ENCODE measurements at places on chromosomes 12 and 14. TPM values are rescaled to one million over a fixed set of nuclear protein-coding genes. Genes with fewer than 3 reads are reported as not detected.

- DNase-seq: no peak
These were observed 200.4 kb downstream of the PIK3C2G start for GRCh38 chr12:18461758-18462157.

Gene GLIPR1L1
- total RNA-seq: not detected

DNA sequence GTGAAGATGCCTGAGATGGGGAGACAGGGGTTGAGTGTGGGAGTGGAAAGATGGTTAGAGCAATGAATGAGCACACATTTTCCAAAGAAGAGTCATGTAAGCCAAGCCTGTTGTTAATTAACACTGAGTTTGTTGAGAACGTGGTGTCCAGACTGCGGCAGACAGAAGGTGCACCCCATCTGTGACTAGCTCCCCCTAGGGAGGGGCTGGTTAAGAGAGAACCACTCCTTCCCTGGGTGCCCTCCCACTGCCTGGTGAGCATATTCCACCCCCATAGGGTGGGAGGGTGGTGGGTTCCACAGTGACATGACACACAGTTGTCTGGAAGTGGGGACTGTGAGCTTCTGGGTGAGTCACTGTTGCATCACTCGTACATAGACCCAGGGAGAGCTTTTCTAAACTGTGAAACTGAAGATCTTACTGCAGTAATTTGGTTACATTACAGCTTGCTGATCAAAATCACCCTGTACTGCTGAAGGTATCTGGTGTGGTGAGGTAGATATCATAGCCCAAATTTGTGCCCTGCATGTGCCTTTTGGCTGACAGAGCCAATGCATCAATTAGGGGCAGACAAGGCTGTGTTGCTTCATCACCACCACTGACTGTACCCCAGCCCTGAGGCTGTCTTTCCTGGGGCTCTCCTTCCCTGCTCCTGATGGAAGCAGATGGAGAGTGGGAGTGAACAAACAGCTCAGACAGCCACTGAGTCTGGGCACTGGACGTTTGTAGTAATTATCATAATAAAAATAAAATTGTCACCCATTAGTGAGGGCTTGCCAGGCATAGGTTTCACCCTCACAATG is 150.9 kb downstream of the EMP1 start:
- DNase-seq: no peak

GRCh38 chr12:118537481-118537917 is 161.1 kb downstream of the SUDS3 start:
- no peak for DNase-seq

Gene IAPP
- total RNA-seq: 0.14 TPM

DNA sequence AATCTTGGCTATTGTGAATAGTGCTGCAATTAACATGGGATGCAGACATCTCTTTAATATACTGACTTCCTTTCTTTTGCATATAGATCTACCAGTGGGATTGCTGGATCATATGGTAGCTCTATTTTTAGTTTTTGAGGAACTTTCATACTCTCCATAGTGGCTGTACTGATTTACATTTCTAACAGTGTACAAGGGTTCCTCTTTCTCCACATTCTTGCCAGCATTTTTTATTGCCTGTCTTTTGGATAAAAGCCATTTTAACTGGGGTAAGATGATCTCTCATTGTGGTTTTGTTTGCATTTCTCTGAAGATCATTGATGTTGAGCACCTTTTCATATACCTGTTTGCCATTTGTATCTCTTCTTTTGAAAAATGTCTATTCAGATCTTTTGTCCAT is 8.4 kb downstream of the AMDHD1 start:
- no peak for DNase-seq

Gene CTDSP2
- total RNA-seq: 68.6 TPM

- no peak for DNase-seq
These were observed 5.9 kb downstream of the MMP17 start for GRCh38 chr12:131833896-131834641.

Gene SLC8B1
- 15.2 TPM for total RNA-seq

DNA sequence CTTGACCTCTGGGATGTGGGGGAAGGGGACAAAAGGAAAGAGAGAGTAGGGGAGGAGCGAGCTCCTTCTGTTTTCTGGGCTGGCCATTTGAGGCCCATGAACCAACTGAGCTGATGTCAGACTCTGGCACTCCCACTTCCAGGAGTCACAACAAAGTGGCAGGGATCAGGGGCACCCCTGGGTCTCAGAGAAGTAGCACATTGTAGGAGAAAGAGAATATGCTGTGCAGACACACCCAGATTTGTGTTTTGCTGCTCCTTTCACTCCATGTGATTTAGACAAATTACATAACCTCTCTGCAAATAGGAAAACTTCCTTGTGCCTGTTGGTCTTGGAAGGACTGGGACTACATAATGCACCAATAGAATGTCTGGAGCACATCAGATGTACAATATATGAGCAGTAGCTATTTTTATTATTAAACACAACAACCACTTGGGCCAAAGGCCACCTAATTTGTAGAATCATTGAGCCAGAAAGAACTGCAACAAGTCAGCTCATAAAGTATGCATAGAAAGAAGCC is 265.5 kb downstream of the ZFP36L1 start:
- DNase-seq: no peak

Gene OR9K2
- not detected for total RNA-seq

DNA sequence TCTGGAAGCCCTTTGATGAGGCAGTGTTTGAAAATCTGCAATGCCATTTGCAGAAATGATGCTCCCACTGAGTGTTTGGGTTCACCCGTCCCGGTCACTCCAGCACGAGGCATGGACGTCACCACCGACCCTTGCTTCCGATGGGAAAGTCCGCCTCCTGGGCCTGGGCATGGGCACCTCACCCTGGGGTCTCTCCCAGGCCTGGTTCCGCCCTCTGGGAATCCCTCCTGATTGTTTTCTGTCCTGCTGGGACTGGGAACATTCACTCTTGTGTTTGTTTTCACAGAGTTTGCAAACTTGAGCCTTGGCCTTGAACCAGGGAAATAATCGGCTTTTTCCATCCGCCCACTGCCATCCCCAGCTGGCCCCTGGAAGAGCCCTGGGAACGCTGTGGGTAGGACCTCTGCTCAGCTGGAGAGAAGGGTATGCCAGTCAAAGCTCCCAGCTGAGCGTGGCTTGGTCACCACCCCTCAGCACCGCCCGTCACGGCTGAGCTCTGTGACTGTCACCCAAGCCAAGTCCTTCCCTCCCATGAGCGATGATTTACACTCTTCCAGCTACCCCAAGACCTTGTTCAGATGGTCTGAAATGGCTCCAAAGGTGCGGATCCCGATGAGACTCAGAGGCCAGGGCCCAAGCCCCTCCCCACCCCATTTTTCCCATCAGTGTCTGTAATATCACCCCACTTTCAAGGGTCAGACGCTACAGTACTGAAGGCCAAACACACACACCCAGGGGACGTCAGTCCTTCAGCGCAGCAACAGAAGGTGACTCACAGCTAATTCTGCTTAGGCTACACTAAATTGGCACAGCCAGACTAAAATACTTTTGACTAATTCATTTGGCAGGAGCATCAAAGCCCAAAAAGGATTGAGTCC is 34.1 kb upstream of the FZD10 start:
- DNase-seq: no peak

Gene KSR2
- 0.09 TPM for total RNA-seq

- no peak for DNase-seq
These were observed 27.2 kb downstream of the ARHGAP5 start for GRCh38 chr14:32104308-32104707.

GRCh38 chr12:66090157-66090556 is 40.4 kb downstream of the LLPH start:
- no peak for DNase-seq

DNA sequence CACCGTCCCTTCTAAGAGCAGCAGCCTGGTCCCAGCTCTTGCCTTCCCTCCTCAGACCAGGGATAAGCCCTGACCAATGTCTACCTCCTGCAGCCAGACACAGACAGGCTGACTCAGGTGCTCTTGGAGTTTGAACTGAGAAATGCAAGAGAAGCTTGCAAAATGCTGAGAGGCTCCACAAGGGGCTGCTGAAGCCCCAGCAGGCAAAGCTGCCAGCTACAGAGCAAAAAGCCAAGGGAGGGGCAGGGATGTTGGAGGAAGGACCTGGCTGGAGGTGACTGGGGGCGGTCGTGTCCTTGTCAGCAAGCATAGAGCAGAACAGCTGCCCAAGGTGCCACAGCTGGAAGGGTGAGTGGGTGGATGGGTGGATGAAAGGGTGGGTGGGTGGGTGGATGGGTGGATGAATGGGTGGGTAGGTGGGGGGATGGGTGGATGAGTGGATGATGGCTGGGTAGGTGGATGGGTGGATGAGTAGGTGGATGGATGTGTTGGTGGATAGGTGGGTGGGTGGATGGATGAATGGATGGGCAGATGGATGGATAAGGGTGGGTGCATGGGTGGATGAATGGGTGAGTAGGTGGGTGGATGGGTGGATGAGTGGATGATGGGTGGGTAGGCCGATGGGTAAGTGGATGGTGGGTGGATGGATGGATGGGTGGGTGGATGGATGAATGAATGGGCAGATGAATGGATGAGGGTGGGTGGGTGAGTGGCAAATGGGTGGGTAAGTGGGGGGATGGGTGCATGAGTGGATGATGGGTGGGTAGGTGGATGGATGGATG is 4.0 kb upstream of the INF2 start:
- DNase-seq: no peak

Gene HSPB8
- 27.7 TPM for total RNA-seq

GRCh38 chr14:65565948-65566347 is 153.4 kb downstream of the FUT8 start:
- DNase-seq: no peak

DNA sequence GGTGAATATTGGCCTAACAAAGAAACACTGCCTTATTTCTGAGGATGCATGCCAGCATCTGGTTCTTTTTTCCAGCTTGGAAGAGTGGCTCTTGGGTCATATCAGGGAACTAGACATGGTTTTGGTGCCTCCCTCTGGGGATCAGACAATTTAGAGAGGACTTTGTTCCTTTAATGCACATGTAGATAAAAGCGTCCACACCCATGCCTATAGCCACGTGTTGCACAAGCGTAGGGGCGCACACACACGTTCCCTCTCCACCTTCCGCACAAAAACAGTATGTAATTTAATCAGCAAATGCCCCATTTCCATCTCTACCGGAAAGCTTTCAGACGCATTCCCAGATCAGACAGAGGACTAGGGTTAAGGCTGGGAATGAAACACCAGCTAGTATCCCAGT is 61.7 kb upstream of the RIC8B start:
- no peak for DNase-seq

- DNase-seq: no peak
These were observed 12.5 kb downstream of the CTSG start for GRCh38 chr14:24563505-24563904.

- no peak for DNase-seq
These were observed at the start of gene PMEL for GRCh38 chr12:55965941-55966407. Gene PMEL (minus strand): TSS chr12:55966042. CDS start chr12:55966011, 31 bp downstream.

Gene GPHN
- total RNA-seq: 11.6 TPM

DNA sequence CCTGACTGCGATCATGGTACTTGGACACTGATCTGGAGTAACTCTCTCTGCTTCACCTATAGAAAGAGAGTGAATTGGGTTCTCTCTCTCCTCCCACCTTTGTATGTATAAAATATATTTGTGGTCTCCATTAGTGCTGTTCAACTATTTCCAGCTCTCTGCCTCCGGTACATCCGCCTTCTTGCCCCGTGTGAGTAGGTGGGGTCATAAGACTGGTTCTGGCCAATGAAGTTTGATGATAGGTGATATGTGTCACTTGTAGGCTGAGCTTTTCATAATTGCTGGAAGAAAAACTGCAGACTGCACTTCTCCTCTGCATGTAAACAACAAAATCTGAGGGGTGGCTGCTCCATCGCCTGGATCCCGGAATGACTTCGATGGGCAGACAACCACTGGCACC is 210.4 kb downstream of the EXOC5 start:
- DNase-seq: no peak

GRCh38 chr12:7042842-7043241 is 17.7 kb upstream of the C1S start:
- no peak for DNase-seq

Gene KRT75
- 0.14 TPM for total RNA-seq

DNA sequence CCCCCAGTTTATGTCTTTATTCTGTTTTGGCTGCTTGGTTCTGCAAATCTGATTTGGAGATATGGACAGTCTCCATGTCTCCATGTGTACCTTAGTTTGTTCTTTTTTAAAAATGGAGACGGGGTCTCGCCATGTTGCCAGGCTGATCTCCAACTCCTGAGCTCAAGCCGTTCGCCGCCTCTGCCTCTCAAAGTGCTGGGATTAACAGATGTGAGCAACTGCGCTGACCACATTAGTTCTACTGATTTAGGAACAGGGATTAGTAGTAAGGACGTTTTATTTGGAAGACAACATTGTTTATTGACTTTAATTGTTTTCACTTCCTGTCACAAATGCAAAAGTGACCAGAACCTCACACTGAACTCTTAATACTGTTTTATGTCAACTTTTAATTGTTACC is 14.7 kb downstream of the AEBP2 start:
- no peak for DNase-seq

GRCh38 chr14:51792809-51793208 is 67.6 kb upstream of the GNG2 start:
- DNase-seq: no peak

DNA sequence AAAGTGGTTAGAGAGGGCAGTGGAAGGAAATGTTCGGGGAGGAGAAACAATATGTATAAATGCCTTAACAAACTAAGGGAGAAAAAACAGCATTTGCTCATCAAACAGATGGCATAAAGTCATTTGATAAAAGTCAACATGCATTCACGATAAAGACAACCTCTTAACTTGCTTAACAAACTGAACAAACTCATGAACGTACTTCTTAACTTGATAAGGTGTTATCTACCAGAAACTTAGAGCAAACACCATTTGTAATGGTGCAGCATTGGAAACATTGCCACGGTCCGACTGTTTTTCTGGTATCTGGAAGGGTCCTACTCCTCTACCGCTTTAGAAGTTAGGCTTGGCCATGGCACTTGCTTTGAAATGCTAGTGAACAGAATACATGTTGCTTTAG is 4.2 kb upstream of the RPS6KL1 start:
- DNase-seq: no peak

Gene SERPINA9
- total RNA-seq: 0.05 TPM

DNA sequence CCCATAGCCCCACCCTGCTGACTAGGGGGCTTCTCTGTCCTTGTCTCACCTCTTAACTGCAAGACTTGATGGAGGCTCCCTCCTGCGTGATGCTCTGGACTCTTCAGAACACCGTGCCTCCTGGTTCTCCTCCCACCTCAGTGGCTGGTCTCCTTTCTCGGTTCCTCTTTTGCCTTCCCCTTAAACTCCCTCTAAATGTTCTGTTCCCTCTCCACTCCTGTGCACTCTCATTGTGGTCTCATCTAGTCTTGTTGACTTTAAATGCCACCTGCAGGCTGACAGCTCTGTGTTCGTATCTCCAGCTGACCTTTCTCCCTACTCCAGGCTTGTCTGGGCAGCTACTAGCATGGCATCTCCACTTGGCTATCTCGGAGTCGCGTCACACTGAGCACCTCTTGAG is 28.3 kb downstream of the DYNC1H1 start:
- DNase-seq: no peak

GRCh38 chr14:95258754-95259593 is 60.7 kb downstream of the CLMN start:
- no peak for DNase-seq

DNA sequence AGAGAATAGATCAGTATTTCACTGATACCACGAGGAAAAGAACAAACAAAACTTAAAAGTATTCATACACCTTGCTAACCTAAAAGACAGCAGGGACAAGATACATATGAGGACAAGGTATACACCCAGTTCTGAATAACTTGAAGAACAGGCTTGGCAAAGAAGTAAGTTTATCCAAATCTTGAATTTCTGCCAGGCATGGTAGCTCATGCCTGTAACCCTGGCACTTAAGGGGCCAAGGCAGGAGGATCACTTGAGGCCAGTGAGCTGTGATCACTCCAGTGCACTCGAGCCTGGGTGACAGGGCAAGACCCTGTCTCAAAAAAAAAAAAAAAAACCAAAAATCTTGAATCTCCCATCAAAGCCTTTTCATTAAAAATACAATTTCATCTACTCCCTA is 25.0 kb downstream of the EIF2S1 start:
- DNase-seq: no peak

Measured in thymus (tissue), 14 donors.